ENCODE measurements at places on chromosomes 6 and 20.

DNA sequence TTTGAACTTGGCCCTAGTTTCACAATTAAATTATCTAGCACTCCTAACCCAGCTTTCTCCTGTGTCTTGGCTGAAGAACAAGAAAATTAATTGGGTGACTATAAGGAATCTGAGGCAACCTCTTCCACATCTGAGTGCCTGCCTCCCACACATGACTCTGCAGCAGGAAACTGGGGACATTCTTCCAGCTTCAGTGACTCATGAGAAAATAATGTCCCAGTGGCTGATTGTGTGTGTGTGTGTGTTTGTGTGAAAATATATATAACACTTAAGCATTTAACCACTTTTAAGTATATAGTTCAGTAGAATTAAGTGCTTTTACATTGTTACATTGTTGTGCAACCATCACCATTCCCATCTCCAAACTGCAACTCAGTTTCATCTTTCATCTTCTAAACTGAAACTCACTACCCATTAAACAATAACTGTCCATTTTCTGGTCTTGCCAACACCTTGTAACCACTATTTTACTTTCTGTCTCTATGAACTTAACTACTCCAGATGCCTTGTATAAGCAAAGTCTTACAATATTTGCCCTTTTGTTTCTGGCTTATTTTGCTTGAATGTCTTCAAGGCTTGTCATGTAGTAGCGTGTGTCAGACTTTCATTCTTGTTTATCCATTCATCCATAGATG is 8.7 kb downstream of the TRIM38 start:
- no peak for DNase-seq

DNA sequence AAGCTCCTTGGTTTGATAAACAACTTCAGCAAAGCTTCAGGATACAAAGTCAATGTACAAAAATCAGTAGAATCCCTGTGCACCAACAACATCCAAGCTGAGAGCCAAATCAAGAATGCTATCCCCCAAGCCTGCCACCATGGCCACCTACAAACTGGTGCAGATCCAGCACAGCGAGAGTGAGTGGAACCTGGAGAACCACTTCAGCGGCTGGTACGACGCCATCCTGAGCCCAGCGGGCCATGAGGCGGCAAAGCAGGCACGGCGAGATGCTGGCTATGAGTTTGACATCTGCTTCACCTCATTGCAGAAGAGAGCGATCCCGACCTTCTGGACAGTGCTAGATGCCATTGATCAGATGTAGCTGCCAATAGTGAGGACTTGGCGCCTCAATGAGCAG is 170.3 kb downstream of the KHDC1L start:
- no peak for DNase-seq

DNA sequence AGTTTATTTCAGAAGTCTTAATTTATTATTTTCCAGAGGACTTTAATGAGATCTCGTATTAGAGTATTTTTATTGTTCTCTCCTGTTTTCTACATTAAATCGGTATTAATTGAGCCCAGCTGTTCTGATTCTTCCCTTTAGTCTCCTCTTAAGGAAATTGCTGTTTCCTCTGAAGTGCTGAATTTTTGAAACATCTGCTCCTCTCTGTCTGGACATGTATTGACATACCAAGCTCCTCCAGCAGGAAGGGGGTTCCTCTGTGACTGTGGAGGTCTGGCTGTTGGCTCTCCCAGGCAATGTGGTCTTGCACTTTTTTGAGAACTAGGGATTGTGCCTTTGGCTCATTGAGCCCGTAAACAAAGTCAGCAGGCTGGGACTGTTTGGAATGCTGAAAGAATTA is 74.9 kb downstream of the MAP3K4 start:
- DNase-seq = no peak

DNA sequence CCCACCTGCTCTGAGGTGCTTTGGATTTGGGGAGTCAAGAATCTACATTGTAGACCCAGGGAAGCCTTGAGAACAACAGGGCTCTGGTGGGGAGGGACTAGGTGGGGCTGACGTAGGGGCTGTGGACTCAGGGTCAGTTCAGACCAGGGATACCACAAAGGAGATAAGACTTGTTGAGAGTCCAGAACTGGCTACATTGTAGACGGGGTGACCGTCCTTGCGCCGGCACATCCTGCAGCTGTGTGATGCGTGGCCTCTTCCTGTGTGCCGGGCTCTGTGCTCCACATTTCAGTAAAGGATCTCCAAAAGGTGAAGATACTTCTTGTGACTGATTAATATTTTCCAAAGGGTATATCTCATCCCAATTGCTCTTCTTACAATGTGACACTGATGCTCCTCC is 9.8 kb upstream of the TLDC2 start:
- DNase-seq = no peak

DNA sequence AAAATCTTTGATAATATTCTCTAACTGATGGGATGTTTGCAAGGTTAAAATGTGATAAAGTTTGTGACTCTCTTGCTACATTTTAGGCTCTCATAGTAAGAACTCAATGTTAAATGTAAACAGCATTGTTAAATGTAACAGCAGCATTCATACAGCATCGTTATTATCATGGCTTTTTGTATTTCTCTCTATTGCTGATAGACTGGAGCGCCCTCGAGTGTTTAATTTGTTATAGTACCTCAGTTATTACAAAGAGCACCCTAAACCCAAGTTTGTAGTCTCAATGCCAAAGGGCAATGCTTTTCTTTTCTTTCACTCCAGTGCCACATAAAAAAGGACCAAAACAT is 14.9 kb upstream of the TTPAL start:
- DNase-seq = no peak

GRCh38 chr6:133340557-133340956 is 99.4 kb downstream of the EYA4 start:
- no peak for DNase-seq

DNA sequence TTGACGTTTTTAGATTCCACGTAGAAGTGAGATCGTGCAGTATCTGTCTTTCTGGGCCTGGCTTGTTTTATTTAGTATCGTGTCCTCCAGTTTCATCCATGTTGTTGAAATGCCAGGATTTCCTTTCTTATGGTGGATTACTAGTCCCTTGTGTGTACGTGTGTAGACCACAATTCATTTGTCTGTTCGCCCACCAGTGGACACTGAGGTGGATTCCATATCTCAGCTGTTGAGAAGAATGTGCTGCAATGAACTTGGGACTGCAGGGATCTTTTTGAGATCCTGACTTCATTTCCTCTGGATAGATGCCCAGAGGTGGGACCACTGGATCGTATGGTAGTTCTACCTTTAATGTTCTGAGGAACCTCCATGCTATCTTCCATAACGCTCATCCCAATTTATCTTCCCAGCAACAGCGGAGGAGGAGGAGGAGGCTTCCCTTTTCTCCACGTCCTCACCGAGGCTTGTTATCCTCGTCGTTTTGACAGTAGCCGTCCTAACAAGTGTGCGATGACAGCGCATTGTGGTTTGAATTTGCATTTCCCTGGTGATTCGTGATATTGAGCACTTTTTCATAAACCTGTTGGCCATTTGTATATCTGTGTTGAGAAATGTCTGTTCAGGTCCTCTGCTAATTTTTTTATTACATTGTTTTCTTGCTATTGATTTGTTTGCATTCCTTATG is 62.4 kb downstream of the CDH4 start:
- no peak for DNase-seq

DNA sequence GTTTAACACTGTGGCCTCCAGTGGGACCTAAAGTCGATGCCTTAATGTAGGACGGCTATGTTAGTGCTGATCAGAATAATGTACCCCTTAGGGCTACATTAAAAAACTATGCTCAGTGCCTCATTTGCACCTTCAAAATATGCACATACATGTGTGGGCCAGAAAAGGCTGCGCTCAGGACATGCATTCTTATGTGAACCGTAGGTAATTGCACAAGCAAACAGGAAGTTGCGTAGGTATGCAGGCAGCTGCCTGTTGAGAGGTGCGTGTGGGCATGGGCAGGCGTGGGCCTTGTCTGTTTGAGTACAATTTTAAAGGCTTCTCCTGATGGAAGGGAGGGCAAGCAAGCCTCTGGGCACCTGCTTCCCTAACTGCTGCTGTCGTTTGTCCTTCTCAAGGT is 116.2 kb upstream of the JAG1 start:
- no peak for DNase-seq

DNA sequence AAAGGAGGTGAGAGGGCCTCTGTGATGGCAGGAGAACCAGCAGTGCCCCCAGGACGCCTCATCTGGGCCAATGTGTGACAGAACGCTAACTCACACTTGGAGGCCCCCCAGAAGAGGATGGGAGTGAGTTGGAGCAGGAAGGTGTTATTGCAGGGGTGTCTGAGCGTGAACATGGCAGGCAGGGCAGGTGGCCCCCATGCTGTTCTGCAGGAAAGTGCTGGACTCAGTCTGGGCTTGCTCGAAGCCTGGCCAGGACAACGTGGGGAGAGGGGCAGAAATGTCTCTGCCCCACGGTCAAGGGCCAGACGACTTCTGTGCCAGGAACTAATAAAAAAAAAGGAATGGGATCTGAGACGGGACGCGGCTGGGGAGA is 931 bp upstream of the EBF4 start:
- no peak for DNase-seq

Measured in NCI-H2029 treated with DMSO at 0.1 percent for 48 hours (cell line).